MCF 10A (cell line): ENCODE measurements at places on chromosomes 12 and 14. TPM values are rescaled to one million over a fixed set of nuclear protein-coding genes. Genes with fewer than 3 reads are reported as not detected.

The ASCL1 gene
- not detected in 2 replicates for total RNA-seq

The SERPINA12 gene
- not detected in 2 replicates for total RNA-seq

The KRT71 gene
- not detected in 2 replicates for total RNA-seq

- DNase-seq = no peak
Observed at GRCh38 chr12:32139064-32139421, 32.4 kb downstream of the BICD1 start.

DNA sequence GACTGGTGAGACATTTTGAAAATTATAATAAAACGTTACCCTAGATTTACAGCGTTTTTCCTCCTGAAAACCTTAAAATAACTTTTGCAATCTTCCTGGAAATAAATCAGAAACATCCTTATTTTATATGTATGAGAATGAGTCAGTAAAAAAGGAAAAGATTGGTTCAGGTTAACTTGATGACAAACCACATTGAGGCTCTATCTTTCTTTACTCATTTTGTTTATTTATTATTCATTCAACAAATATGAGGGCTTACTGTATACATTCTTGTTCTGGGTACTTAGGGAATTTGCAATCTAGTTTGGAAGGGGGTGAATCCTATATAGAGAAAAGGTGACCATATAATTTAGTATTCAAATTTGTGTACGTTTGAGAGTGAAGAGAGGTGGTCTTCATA, 156.6 kb downstream of the UNC79 start:
- DNase-seq = no peak

- DNase-seq = no peak
Observed at GRCh38 chr12:97452230-97452629, 10.4 kb upstream of the RMST start.

GRCh38 chr14:101563654-101564443, 2.6 kb downstream of the DIO3 start:
- no peak for DNase-seq

The TRMT61A gene
- total RNA-seq = 10.2 and 15.8 TPM in 2 replicates

- no peak for DNase-seq
Observed at GRCh38 chr12:71854594-71854993, 15.0 kb downstream of the TBC1D15 start.

DNA sequence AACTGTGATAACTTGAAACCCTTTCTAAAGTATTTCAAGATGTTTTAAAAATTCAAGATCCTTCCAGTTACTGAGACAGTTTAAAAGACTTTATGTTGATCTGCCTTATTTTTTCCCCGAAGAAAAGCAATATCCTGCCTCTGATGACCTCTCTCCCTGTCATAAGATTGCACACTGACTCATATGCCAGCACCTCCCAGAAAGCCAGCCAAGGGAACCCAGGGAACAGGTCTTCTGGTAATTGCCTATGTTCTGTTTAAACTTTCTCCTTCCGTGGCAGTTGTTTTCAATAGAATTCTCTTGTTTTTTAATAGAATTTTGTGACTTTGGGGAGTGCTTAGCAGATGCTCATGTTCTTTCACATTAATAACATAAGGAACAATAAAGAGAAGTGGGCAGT, 300.2 kb upstream of the PRKD1 start:
- DNase-seq = peak; percentile 77

DNA sequence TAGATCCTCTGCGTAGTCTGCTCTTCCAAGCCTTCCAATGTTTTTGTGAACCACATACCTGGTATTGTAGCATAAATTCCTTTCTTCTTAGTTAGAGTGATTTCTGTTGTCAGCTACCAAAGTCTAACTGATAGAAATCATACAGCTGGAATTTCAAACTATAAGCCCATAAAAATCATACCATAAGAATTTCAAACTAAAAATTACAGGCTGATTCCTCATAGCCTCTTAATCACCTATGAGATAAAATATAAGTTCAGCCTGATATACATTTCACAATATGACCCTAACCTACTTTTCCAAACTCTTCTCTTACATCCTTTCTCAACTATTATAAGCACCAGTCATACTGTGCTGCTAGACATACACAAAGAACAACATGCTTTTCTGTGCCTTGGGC, 64.8 kb downstream of the PTHLH start:
- DNase-seq = no peak

DNA sequence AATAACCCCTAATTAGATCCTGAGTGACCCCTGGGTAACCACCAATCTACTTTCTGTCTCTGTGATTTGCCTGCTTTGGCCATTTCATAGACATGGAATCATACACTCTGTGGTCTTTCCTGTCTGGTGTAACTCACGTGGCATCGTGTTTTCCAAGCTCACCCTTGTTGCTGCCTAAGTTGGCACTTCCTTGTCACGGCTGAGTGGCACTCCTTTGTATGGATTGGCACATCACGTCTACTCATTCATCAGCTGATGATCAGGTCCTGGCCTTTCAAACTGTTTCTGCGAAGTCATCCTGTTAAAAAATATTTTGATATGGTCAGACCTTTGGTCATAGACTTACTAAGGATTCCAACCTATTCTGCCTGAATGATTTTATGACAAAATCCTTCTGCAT, 87.7 kb downstream of the GLT1D1 start:
- no peak for DNase-seq

The DPPA3 gene
- not detected in 2 replicates for total RNA-seq

GRCh38 chr12:88723219-88723618, 142.9 kb upstream of the KITLG start:
- peak; percentile 80 for DNase-seq

GRCh38 chr14:104868811-104869572, 3.9 kb downstream of the CEP170B start:
- DNase-seq = no peak

DNA sequence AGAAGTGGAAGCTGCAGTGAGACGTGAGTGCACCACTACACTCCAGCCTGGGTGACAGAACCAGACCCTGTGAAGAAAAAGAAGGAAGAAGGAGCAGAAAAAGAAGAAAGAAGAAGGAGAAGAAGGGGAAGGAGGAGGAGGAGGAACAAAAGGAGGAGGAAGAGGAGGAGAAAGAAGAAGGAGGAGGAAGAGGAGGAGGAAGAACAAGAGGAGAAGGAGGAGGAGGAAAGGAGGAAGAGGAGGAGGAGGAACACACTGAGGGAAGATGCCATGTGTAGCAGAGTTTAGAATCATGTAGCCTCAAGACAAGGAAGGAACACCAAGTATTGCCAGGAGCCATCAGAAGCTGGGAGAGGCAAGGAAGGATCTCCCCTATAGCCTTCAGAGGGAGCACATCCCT, 241.5 kb downstream of the KSR2 start:
- DNase-seq = no peak

GRCh38 chr14:96614481-96614881, 112.3 kb downstream of the PAPOLA start:
- no peak for DNase-seq

- DNase-seq = no peak
Observed at GRCh38 chr12:32159925-32160324, 53.3 kb downstream of the BICD1 start.

DNA sequence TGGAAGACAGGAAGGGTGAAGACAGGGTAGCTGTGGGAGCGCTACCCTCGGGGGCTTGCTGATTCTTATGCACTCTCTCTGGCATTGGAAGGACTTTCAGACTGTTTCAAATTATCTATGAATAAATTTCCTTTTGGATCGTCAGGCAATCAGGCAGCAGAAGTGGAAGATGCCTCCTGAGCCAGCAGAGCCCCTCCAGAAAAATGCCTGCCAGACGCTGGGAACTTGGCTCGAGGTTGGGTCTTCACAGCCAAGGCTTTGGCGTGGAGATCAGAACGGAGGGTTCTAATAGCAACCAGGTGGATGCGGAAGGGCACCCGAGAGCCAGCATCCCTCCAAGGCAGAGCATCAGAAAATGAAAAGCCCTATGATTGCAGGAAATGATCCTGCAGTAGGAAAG, 119.2 kb upstream of the RFLNA start:
- no peak for DNase-seq

GRCh38 chr12:59972905-59973304, 377.1 kb downstream of the SLC16A7 start:
- DNase-seq = peak; percentile 81

The LMO3 gene
- total RNA-seq = not detected in 2 replicates

DNA sequence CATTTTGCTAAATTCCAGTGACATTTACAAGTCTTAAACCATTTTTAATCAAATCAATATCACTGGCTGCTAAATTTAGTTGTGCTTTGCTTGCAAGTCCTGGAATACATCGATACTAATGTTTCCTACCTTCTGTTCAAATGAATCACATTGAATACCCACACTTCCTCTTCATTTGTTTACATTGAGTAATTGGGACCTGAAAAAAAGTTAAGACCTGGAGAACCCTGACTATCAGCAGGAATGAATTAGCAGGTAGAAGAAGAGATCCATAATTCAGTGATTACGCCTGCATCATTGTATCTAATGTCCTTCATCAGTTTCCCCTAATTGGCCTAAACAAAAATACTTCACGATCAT, 369.3 kb downstream of the ETNK1 start:
- DNase-seq = no peak

GRCh38 chr12:96985515-96986362, 78.7 kb downstream of the NEDD1 start:
- DNase-seq = peak; percentile 21

GRCh38 chr12:12474931-12475795, 87.5 kb downstream of the DUSP16 start:
- no peak for DNase-seq

- no peak for DNase-seq
Observed at GRCh38 chr12:107405436-107405835, 280.2 kb upstream of the PWP1 start.

- DNase-seq = no peak
Observed at GRCh38 chr14:72303930-72304329, 371.7 kb downstream of the RGS6 start.

The MORN3 gene
- total RNA-seq = 0.35 and 0.52 TPM in 2 replicates

The CELA1 gene
- total RNA-seq = not detected in 2 replicates

DNA sequence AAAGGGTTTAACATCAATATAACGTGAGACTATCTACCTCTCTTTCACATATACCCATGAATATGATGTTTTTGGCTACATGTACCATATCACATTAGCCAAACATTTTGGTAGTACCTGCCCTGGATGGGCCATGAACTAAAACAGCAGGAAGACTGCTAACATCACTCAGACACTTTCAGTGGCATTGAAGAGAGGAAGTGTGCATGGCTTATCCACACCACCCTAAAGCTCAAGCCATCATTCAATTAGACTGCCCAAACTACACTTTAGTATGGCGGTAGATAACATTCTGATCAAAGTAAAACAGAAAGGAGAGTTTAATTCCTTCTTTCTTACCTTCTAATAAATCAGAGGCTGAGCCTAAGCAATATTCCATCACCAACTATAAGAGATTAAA, 103.0 kb downstream of the PEBP1 start:
- DNase-seq = no peak

GRCh38 chr12:90013409-90013808, 304.8 kb upstream of the ATP2B1 start:
- DNase-seq = no peak

- no peak for DNase-seq
Observed at GRCh38 chr12:4108803-4109345, 164.7 kb upstream of the CCND2 start.

- no peak for DNase-seq
Observed at GRCh38 chr12:41407232-41407799, 219.2 kb downstream of the PDZRN4 start.

GRCh38 chr14:57060276-57060955, 208.3 kb downstream of the EXOC5 start:
- peak; percentile 59 for DNase-seq

The OAS1 gene
- total RNA-seq = 1.3 and 1.5 TPM in 2 replicates

GRCh38 chr12:68131867-68132414, 27.6 kb downstream of the IFNG start:
- DNase-seq = peak; percentile 62

GRCh38 chr14:24576182-24576581, at the start of gene CTSG:
TSS of gene CTSG (minus strand) at chr14:24576250. CDS start at chr14:24576223, 27 bp downstream.
- DNase-seq = no peak

GRCh38 chr12:111761706-111762105, 5.0 kb upstream of the ALDH2 start:
- no peak for DNase-seq

DNA sequence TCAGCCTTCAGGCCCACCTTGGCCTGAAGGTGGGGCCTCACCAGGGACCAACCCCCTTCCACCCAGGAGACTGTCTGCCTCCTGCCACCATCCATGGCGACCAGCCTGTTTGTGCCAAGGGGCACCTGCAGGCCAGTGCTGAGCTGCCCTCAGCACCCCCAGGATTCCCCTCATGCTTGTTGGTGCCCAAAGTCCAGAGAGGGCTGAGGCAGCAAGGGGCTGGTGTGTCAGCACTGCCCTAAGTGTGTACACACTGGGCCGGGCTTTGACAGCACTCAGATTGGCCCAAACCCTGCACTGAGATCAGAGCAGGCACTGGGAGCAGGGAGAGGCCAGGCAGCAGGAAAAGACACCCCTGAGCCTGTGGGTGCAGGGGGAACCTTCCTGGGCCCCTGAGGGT, 18.6 kb downstream of the SYNJ2BP start:
- DNase-seq = no peak

The CLEC7A gene
- not detected in 2 replicates for total RNA-seq

The SLC10A1 gene
- not detected in 2 replicates for total RNA-seq

The PARPBP gene
- total RNA-seq = 11.9 and 15.1 TPM in 2 replicates

DNA sequence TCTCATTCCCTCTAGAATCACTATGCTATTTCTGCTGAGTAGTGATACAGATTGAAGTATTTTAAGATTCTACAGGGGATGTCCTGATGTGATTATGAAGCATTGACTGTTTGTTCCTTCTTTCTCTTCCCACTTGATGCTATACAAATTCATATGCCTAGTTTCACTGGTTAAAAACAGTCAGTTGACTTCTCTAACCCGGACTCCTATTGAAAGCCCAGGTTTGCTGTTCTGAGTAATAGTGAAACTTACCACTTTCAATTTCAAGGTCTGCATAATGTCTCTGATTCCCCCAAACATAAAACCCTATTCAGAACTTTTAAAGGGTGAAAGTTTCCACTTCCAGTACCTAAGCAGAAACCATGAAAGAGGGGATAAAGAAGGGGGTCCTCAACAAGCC, 117.7 kb upstream of the RPL10L start:
- DNase-seq = no peak

The ZDHHC22 gene
- total RNA-seq = not detected in 2 replicates

GRCh38 chr12:121775501-121775900, 18.0 kb downstream of the RHOF start:
- DNase-seq = no peak

DNA sequence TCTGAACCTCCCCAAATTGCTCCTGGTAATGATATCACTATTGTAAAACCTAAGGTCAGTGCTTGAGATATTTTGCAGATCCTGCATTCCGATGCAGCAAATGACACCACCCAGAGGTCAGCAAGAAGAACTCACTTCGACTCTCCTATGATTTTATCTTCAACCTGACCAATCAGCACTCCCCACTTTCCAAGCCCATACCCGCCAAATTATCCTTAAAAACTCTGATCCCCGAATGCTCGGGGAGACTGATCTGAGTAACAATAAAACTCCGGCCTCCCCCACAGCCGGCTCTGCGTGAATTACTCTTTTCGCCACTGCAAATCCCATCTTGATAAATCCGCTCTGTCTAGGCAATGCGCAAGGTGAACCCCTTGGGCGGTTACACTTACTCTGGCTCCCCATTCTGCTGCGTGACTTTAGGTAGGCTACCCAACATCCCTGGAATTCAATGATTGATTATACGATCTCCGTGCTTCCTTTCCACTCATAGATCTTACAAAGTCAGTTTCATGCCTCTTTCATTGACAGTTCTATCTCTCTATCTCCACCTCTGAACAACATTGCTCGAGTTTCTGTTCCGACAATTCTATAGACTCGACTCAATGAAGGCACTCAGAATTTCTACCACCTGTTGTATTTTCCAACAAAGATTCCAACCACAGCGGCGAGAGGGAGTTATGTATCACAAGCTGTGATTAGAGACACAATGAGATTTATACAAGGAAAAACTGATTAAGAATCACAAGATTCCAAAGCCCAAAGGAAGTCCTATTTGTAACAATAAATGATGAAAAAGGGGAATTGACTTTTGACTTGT, 939 bp downstream of the NPC2 start:
- peak; percentile 64 for DNase-seq
